ENCODE measurements at places on chromosomes 4 and X.

GRCh38 chr4:78032446-78032845 is 24.7 kb upstream of the FRAS1 start:
- no peak for DNase-seq

DNA sequence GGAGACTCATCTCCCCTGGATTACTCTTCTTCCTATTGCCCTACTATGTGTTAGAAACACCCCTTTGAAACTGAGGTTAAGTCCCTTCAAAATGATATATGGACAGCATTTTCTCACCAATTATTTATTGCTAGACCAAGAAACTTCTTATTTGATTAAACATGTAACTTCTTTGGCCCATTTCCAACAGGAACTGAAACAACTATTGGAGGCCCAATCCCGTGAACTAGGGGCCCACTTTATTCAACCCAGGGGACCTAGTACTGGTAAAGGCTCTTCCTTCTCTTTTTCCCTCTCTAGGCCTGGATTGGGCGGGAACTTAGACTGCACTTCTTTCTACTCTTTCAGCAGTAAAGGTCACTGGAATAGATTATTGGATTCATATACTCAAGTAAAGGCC is 16.7 kb upstream of the COL25A1 start:
- no peak for DNase-seq

GRCh38 chr4:26715636-26716242 is 131.9 kb downstream of the TBC1D19 start:
- DNase-seq: no peak

DNA sequence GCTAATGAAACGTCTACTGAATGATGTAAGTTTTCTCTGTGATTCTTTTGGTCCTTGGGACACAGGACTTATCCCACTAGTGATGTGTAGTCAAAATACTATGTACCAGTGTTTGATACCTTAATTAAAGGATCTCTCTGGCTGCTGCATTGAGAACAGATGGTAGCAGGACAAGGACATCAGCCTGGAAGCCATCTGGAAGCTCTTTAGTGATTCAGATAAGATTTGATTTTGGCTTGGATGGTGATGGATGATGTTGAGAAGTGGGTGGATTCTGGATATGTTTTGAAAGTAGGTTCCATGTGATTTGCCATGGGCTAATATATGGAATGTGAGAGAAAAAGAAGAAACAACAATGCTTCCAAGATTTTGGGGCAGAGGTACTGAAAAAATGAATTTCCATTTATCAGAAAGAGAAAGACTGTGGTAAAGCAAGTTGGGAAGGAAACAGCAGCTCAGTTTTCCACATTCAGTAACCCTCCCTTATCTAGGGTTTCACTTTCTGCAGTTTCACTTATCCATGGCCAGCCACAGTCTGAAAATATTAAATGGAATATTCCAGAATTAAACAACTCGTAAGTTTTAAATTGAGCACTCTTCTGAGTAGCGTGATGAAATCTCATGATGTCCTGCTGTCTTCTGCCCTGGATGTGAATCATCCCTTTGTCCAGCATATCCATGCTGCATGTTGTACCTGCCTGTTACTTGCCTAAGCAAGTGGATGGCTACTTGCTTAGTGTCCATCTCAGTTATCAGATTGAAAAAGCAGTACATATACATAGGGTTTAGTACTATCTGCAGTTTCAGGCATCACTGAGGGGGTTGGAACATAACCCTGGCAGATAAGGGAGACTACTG is 15.6 kb downstream of the CD38 start:
- no peak for DNase-seq

DNA sequence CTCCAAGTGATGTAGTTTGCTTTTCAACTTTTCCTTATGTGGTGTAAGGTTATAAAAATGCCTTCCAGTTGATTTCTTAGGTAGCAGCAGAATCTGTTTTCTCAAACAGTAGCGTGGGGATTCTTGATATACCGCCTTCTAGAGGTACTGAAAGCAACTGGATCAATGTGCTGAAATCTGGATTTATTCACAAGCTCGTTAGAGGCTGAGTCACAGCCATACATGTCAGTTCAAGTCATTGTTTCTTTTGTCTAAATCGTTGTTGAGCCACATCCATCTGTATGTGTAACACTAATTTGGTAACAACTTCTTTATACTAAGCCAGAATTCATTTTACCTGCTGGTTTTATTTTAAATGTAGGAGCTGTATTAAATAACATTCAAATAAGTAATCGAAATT is 200.0 kb upstream of the MAD2L1 start:
- DNase-seq: no peak

DNA sequence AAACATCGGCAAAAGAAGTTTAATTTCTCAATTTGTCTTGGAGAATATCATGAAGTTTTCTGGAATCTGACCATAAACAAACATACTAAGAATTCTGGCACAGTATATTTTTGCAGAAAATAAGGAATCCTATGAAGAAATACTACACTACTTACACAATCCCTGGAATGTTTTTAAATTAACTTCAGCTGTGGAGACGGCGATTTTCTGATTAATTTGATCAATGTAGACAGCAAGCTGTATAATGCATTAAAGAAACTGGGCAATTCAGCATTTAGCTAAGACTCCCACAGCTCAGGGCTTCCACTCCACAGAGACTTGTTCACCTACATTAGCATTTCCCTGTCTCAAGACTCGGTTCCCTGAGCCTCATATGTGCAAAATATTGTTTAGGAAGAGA is 12.2 kb downstream of the EGFL6 start:
- no peak for DNase-seq

Measured in T-helper 2 cell treated with Interferon-gamma antibody and Interleukin-4, amounts not matched to agents 5 μg/mL and 100 μg/mL, for 36 hours (primary cell).